ENCODE measurements at places on chromosomes 5 and 9.

DNA sequence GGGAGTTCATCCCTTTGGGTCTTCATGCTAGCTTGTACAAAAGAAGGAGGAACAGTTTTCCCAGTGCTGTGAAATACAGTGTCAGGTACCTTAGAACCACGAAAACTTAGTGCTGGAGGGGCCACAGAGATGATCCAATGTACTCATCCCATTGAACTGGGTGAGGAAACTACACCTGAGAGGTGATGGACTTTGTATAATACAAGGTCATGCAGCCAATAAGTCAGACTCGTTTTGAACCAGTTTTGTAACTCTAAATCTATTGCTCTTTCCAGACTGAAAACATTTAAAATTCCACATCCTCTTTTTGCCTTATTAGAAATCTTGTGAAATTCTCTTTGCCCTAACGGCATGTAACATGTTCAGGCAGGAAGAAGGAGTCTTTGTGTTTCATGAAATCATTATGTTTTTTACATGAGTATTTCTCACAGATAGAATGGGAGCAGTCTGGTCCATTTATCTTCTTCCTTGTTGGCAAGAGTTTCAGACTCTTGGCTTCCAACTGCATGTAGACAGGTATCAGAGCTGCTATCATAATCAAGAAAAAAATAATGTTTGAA lies 146.8 kb upstream of the FBXL7 start:
- DNase-seq = no peak

DNA sequence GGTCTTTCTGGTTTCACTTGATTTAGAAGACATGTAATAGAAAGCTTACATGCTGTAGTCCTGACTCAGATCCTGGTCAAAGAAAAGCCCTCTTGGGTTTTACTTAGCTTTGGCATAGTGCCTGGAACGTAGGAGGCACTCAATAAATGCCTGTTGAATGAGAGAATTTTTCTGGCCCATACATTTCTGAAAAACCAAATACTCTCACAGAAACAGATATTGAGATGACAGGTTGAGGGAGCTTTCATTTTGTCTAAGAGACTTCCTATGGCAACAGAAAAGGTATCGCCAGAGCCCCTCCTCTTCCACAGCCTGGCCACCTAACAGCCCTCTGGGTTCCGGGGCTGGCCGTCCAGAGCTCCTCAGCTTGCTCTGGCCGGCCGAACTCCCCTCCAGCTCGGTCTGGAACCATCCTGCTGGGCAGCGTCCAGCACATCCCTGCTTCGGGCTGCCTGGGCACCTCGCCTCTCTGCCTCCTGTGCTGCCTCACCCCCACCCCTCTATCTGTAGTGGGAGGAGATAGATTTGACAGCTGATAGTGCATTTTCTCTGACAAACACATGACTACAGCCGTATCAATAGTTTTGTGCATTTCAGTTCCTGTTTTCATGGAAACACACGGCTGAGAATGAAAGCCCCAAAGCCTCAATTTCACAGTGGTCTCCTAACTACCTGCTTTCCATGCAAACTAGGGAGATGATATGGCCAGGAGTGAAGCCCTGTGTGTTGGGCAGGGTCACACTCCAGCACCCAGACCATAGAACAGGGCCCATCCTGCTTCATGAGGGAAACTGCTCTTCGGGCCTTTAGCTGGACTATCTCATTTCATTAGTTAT lies 1.1 kb downstream of the IL4 start:
- no peak for DNase-seq

GRCh38 chr9:3012842-3013241 lies 168.9 kb upstream of the PUM3 start:
- no peak for DNase-seq

DNA sequence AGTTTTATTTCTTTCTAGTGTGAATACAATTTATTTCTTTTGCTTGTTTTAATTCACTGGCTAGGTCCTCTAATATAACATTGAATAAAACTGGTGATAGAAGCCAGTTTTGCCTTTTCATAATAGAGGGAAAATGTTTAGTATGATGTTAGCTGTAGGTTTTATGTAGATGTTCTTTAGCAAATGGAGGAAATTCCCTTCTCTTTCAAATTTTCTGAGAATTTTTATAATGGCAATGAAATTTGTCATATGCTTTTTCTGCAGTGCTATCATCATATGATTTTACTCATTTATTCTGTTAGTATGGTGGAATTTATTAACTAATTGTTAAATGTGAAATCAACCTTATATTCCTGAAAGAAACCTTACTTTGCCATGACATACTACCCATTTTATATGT lies 18.1 kb upstream of the MACROH2A1 start:
- DNase-seq = no peak

- no peak for DNase-seq
Measured at GRCh38 chr9:98992885-98993569, 49.3 kb downstream of the COL15A1 start.

DNA sequence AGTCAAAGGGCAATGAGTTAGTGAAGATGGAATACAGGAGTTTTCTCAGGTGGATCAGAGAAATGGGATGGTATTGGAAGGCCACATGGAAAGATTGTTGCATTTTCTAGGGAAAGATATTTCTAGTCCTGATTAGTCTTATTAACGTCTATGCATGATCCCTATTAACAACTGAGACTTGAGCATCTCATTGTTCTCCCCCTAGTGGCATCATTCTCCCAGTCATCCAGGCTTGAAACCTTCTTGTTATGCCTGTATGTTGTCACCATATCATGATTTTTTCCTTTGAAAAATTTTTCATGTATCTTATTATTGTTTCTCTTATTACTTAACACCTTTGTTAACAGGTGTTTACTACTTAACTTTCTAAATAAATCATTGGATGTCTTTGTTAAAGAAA lies 34.4 kb downstream of the KIF2A start:
- peak; percentile 27 for DNase-seq

DNA sequence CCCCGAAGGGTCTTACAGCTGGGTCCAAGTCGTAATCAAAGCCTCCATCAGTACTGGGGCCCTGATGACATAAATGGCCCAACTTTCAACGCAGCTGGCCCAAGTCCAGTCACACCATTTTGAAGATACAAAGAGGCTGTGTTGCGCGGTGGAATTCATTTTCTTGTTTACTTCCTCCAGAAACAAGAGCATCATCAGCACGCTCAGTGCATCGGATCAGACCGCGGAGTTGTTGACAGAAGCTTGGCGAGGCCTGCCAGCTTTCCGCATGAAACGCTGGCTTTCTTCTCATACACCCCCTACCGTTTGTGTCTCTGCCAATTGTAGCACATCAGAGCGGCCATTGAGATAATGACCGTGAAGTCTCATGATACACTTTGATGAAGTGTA lies 101.7 kb upstream of the SPATA31D4 start:
- DNase-seq = no peak

DNA sequence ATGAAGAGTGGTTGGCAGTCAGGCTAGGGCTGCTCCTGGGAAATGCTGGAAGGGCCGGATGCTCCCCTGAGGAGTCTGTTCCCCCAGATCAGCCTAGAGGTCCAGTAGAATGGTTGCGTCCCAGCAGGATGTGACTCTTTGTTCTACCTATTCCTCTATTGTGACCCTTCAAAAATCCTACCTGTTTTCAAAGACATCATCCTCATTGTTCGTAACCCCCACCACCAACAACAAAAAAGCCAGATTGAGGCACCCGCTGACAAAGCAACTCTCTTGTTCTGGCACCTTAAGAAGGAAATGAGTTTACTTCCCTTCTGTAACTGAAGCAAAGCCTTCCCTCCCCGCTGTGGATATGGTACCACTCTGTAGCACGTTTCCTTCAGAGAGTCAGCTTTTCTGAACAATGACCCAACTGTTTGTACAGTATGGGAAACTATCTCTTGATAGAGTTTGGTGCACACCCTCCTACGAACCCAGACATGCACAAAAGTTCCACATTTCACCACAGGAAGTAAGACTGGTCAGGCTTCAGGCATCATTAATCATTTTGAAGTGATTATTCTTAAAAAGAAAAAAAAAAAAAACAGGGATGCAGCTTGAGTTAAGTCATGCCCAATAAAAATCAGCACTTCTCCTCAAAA lies 207.2 kb downstream of the ENC1 start:
- no peak for DNase-seq

- peak; percentile 24 for DNase-seq
Measured at GRCh38 chr9:99296291-99296951, 74.3 kb downstream of the SEC61B start.

- DNase-seq = no peak
Measured at GRCh38 chr5:75992753-75993152, 90.4 kb upstream of the SV2C start.

DNA sequence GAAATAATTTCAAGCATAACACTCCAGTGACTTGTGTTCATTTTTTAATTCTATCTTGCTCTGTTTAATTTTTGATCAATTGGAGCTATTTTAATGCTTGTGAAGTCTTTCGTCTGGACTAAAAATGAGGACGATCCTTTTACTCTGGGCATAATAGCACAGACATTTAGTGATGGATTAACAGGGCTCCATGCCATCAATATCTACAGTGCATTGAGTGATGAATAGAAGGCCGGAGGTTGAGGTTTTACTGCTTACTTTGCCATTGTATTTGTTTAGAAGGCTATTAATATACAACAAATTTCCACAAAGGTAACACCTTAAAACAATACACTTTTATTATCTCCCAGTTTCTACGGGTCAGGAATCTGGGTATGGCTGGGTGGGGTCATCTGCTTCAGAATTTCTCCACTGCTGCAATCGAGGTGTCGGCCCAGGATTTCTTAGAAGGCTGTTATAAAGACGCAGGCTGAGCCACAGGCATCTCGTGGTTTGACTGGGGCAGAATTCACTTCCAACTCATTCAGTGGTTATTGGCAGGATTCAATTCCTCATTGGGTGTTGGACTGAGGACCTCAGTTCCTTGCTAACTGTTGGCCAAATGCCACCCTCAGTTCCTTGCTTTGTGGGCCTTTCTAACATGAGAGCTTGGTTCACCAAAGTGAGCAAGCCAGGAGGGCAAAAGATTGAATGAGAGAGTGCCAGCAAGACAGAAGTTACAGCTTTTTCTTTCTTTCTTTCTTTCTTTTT lies 265.4 kb upstream of the VLDLR start:
- DNase-seq = no peak

GRCh38 chr9:16289639-16290038 lies 580.8 kb downstream of the BNC2 start:
- DNase-seq = no peak

DNA sequence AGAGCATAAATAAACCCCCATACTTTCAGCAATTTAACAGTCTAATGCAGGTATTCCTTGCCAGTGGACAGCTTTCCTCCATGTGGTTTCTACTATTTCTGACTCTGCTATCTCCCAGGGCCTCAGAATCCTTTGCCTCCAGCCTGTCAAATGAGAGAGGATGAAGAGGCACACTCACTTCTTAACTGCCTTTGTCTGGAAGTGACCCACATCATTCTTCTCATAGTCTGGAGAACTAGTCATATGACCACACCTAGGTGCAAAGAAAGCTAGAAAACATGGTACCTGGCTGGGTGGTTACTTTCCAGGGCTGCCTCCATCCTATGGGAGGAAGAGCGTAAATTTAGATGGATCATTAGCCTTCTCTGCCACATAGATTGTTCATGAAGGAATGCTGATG lies 22.5 kb downstream of the PALM2AKAP2 start:
- DNase-seq = no peak

DNA sequence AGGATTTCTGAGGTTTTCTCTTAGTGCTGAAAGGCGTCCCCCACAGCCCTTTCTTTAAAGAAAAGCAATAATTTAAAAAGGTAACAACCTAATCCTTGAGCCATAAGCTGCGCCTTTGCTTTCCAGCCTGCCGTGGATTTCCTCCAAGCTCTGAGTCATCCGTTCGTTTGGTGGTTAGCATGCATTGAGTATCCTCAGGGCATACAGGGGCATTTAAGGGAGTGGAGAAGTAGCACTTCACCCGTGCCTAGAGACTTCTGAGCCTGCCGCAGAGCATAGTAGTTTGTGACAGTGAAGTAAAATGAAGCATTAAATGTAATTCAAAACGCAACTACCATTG lies 892 bp upstream of the TNC start:
- DNase-seq = no peak

DNA sequence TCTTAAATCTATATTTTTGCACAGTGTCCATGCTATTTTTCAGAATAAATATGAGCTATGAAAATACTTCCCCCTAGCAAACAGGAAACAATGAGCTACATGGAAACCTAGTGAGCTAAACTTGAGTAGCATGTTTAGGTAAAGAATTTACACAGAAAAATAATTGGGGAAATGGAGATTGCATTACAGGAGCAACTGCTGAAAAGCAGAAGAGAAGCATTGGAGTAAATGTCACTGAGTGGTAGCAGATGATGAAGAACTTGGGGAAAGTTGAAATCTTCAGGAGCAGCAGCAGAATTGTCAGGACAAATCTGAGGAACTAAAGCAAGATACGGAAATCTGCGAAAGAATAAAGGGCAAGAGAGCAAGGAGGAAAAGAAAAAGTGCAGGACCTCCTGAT lies 610.3 kb downstream of the TLE1 start:
- DNase-seq = no peak

DNA sequence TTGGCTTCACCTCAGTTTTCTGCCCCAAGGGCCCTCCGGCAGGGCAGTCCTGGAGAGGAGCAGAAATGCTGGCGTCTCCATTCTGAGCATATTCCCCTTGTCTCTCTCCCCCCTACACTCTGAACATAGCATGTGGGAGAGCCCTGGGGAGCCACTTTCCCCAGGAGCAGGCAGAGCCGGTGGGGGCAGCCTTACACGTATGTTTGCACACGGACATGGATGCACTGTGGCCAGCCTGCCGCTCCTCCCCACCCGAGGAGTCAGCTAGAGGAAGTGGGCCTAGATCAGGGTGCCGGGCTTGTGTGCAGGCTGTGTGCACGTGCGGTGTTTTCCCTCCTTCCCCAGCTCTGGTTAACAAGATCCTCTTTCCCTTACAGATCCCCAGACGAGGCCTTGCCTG lies 25.4 kb upstream of the POMT1 start:
- DNase-seq = no peak

GRCh38 chr5:138570871-138571270 lies 4.3 kb downstream of the HSPA9 start:
- no peak for DNase-seq

Measured in activated CD4-positive, alpha-beta T cell treated with anti-CD3 and anti-CD28 coated beads for 4 hours (primary cell).